Body of pancreas (tissue), 4 donors: ENCODE measurements at places on chromosomes 16 and 17. TPM values are rescaled to one million over a fixed set of nuclear protein-coding genes. Genes with fewer than 3 reads are reported as not detected.

- DNase-seq, result peak; percentile 62
Measured at GRCh38 chr17:78674595-78675315, 97.6 kb upstream of the DNAH17 start.

GRCh38 chr16:19073344-19073743 is 5.9 kb downstream of the COQ7 start:
- no peak for DNase-seq

DNA sequence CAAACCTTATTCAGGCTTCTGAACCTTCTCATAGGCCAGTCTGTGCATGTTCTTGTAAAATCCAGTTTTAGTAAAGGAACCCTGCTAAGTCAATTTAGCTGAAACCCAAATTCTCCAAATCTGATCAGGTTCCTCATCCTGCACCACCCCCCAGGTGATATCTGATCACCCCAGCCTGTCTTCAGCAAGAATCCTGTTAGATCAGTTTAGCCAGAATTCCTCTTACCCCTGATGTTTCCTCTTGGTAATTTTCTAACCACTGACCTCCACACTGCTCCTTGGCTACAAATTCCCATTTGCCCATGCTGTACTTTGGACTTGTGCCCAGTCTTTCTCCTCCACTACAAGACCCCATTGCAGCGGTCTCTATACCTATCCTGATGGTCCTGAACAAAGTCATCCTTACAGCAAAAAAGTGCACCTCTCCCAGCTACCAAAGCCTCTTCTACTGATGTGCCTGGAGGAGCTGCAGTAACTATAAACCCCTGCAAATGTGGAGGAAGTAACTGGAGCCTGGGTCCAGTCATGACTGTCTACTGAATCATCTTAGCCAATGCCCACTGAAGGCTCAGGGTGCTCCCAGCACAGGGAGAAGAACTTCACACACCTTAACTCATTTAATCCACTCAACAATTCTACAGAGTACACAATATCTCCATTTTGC is 23.8 kb downstream of the TEX14 start:
- DNase-seq, result no peak

DNA sequence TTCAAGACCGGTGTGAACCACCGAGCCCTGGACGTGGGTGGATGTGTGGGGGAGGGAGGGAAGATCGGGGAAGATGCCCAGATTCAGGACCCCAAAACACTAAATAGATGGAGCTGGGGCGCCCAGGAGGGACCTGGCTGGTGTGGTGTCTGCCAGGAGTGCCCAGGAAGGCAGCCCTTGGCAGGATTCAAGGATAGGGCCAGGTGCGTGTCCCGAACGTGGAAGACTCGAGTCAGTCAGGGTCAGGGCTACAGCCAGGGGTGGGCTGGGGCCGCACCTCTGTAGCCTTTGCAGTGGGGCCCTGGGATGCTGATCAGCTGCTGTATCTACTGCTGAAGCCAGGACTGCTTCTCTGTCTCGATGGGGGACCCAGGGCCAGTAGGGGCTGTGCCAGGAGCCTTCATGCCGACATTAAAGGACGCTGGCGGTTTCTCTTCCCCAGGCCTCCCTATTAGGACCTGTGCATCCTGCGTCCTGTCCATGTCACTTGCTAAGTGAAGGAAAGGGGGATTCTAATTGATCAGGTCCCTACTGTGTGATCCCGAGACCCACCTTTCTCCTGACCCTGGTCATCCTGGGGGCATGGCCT is 13.1 kb downstream of the KDM8 start:
- DNase-seq, result no peak

GRCh38 chr17:14926526-14927122 is 338.5 kb downstream of the PMP22 start:
- DNase-seq, result peak; percentile 69

- no peak for DNase-seq
Measured at GRCh38 chr16:69078073-69078472, 27.4 kb upstream of the HAS3 start.

- no peak for DNase-seq
Measured at GRCh38 chr16:74760007-74760767, 14.4 kb downstream of the FA2H start.

GRCh38 chr17:58263773-58264172 is 17.0 kb downstream of the MPO start:
- DNase-seq, result peak; percentile 28

- no peak for DNase-seq
Measured at GRCh38 chr17:45672792-45673191, 111.3 kb upstream of the CRHR1 start.

DNA sequence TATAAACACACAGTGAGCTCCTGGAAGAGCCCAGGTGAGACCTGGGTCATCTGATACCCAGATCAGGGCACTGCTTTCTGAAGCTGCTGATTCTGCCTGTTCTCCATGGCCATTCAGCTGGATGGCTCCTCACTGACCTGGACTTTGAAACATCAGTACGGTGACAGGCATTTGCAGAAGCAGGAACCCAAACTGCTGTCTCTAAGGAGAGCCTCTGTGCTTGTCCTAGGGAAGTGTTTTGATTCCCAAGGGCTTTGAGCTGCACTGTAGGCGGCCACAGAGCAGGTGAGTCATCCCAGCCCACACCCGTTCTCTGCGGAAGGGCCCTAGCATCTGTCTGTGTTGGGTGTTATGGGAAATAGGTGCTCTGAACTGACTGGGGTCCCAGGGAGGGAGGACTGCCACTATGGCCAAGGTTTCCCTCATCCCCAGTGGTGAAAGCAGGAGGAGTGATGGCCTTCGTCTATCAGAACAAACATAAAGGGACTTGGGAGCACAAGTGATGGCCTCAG is 60.7 kb upstream of the ADCY9 start:
- DNase-seq, result no peak

DNA sequence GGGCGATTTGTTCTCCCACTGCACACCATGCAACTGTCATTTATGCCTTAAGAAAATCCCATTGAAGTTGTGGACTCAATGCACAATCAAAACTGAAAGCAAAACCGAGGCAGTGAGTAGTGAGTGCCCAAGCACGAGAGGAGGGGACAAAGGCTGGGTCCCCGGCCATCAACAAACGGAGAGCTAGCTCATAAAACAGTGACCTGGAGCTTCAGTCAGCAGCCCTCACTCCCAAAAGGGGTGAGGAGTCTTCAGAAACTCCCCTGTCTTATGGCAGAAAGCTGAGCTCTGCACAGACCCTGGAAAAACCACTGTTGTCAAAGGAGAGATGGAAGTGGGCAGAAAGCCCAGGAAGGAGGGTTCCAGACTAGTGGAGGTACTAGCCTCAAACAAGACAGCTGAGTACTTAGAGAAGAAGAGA is 96.9 kb downstream of the ADCY9 start:
- DNase-seq, result no peak

DNA sequence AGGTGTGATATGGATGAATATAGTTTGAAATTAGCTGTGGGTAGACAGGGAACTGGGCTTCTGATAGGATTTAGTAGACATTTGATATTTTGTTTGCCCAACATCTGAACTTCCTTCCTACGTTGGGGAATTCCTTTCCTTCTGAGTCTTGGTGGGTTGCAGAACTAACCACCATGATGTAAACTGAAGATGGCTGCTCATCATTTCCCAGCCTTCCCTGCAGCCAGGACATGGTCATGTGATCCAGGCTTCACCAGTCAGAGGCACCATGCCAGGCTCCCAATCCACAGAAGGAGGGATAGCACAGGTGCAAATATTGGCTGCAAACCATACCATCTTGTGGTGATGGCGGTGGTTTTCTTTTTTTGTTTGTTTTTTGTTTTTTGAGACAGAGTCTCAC is 57.4 kb downstream of the EMP2 start:
- no peak for DNase-seq

GRCh38 chr17:49016775-49017463 is 19.7 kb downstream of the IGF2BP1 start:
- peak; percentile 40 for DNase-seq

GRCh38 chr17:61425682-61426481 is 26.2 kb downstream of the TBX2 start:
- DNase-seq, result no peak

- DNase-seq, result no peak
Measured at GRCh38 chr17:75681289-75681688, 14.2 kb downstream of the SAP30BP start.

GRCh38 chr17:54620399-54620978 is 280.2 kb upstream of the TOM1L1 start:
- DNase-seq, result no peak

- no peak for DNase-seq
Measured at GRCh38 chr16:67199808-67200198, 872 bp downstream of the ELMO3 start.

GRCh38 chr16:56765949-56766348 is 36.0 kb downstream of the NUP93 start:
- no peak for DNase-seq

- no peak for DNase-seq
Measured at GRCh38 chr17:35981908-35982330, 622 bp upstream of the CCL16 start.

- no peak for DNase-seq
Measured at GRCh38 chr17:79000396-79001189, 9.0 kb downstream of the CANT1 start.

- DNase-seq, result no peak
Measured at GRCh38 chr17:9676084-9676483, 30.8 kb downstream of the USP43 start.

DNA sequence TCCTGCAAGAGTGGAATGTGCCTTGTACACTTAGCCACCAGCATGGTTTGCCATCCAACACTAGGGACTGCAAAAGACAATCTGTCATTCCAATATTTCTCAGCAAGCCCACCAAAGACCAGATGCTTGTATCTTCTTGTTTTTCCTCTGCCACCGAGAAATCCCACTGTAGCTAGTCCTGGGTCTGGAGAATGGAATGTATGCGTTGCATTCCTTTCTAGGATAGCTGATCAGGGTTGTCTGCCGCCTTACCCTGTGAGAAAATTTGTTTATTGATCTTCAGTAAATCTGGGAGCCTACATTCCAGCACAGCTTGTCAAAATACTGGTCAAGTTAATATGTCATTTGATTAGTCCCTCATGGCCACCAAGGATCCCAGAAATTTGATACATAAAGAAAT is 28.1 kb upstream of the ADAMTS18 start:
- no peak for DNase-seq

GRCh38 chr17:47741109-47741792 is 8.2 kb downstream of the TBX21 start:
- no peak for DNase-seq

DNA sequence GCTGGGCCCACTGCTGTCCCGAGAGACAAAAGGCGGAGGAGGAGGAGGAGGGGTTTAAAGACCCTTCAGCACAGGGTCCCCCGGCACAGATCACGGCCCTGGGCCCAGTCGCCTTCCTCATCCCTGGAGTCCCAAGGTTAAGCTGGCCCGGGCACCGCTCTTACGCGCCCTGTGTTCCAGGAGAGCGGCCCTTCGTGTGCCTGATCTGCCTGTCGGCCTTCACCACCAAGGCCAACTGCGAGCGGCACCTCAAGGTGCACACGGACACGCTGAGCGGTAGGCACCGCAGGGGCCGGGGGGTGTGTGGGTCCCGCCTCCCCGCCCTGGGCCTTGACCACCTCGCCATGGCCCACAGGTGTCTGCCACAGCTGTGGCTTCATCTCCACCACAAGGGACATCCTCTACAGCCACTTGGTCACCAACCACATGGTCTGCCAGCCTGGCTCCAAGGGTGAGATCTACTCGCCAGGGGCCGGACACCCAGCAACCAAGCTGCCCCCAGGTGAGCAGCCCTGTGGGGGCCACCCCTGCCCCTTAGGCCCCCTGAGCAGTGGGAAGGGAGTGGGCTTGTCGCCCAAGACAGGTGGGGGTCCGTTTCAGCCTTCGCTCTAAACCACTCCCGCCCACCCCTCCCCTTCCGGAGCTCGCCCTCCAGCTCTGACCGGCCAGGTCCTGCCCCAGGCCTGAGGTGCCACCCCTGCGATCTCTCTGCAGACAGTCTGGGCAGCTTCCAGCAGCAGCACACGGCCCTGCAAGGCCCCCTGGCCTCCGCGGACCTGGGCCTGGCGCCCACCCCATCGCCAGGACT is 37.6 kb upstream of the ZC3H18 start:
- no peak for DNase-seq

GRCh38 chr16:3919413-3919812 is 38.9 kb upstream of the CREBBP start:
- DNase-seq, result no peak

DNA sequence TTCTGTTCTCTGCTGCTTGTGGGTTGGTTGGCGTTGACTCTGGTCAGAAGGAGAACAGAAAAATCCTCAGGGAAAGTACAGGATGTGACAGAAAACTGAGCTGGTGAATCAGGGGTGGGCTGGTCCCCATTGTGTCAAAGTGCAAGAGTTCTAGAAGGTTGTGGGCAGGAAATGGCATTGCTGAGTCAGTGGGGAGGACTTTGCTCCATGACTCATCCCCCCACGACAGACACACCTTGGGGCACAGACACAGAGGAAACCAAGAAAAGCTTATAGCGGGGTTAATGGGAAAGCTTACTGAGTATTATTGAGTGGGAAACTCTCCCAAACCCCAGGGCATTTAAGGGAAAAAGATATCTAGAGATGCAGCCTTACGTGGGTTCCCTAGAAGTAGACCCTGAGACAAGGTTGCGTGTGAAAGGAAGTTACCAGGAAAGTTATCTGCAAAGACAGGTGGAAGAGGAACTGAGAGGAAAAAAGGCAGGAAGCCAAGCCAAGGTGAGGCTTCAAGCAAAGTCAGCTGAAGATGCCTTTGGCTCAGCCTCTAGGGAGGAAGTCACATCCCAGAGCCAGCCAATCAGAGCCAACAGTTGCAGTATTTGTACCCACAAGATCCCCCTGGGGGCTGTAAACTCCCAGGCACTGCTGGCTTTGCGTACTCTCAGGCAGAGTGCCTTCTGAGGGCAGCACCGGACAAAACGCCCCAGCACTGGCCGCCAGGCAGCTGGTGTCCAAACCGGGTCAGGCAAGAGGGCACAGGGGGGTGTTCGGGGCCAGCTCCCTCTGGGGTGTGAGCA is 86.4 kb downstream of the FOXL1 start:
- no peak for DNase-seq

DNA sequence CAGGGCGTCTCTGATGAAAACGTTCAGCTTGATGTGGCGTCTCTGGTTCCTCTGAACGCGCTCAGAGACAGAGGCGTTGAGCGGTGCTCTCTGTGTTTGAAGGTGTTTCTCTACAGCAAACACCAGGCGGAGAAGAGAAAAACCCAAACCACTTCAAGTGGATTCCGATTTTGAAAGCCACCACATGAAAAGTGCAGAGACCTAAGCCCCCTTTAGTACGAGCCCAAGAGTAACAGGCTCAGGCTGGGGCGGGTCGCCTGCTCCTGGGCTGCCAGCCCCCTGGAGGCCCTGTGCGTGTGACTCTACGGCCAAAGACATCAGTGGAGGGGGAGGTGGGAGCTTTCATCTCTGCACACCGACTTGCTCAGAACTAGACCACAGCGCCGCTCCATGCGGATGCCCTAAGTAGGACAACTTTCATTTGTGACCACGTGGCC is 328.4 kb downstream of the MAF start:
- no peak for DNase-seq

- DNase-seq, result no peak
Measured at GRCh38 chr16:67676516-67676915, 9.9 kb downstream of the C16orf86 start.

GRCh38 chr17:60730273-60730672 is 52.6 kb downstream of the BCAS3 start:
- no peak for DNase-seq

The NXN gene
- total RNA-seq, result 24.4 TPM

The SLC38A8 gene
- total RNA-seq, result not detected
